ENCODE measurements at places on chromosomes 7 and 10. TPM values are rescaled to one million over a fixed set of nuclear protein-coding genes. Genes with fewer than 3 reads are reported as not detected.

Gene HYAL4
- not detected for total RNA-seq

Gene CLIP2
- 17.7 TPM for total RNA-seq

Gene NYAP1
- 0.87 TPM for total RNA-seq

Gene BBS9
- total RNA-seq, result 43.2 TPM

Gene NAT16
- not detected for total RNA-seq

Gene DPYSL4
- total RNA-seq, result 1.2 TPM

Gene OR2A12
- not detected for total RNA-seq

Gene ANKRD7
- total RNA-seq, result 0.79 TPM

Gene CLDN4
- total RNA-seq, result 216 TPM

Gene CALML5
- total RNA-seq, result not detected
